ENCODE measurements at places on chromosomes 16 and 17.

- no peak for DNase-seq
Measured at GRCh38 chr17:27381007-27381501, 75.2 kb upstream of the KSR1 start.

GRCh38 chr17:78147315-78147998, 1.3 kb downstream of the C17orf99 start:
- no peak for DNase-seq

DNA sequence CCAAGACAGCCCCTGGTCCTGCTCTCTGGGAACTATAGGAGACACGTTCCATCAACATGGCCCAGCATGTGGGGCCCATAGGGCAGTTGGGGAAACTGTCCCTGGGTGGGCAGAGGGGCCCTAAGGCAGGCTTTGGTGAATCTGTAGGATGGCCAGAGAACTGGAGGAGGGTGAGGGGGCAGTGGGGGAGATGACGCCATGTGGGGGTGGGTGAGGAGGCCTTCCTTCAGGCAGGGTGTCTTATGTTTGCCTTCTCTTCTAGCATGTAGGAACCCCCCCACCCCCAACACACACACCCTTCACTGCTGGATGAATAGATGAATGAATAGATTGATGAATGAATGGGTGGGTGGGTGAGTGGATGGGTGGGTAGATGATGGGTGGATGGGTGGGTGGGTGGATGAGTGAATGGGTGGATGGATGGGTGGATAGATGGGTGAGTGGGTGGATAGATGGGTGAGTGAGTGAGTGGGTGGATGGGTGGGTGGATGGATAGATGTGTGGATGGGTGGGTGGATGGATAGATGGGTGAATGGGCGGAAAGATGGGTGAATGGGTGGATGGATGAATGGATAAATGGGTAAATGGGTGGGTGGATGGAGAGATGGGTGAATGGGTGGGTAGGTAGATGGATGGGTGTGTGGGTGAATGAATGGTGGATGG, 2.5 kb upstream of the CBFA2T3 start:
- DNase-seq = no peak

- no peak for DNase-seq
Measured at GRCh38 chr17:28895794-28896447, 1.6 kb downstream of the FLOT2 start.

- no peak for DNase-seq
Measured at GRCh38 chr17:41937970-41938954, 7.8 kb downstream of the ODAD4 start.

- peak; percentile 18 for DNase-seq
Measured at GRCh38 chr17:8125947-8126490, 2.1 kb upstream of the HES7 start.

GRCh38 chr17:40551879-40552768, 13.1 kb downstream of the CCR7 start:
- DNase-seq = no peak

GRCh38 chr17:4514206-4514605, 15.5 kb downstream of the SPNS2 start:
- no peak for DNase-seq

GRCh38 chr16:10039220-10040096, 142.8 kb downstream of the GRIN2A start:
- no peak for DNase-seq

GRCh38 chr17:76050538-76051467, 21.5 kb downstream of the SRP68 start:
- DNase-seq = no peak

GRCh38 chr16:10228779-10229178, 46.6 kb upstream of the GRIN2A start:
- DNase-seq = no peak

GRCh38 chr17:8160224-8160577, 2.5 kb downstream of the VAMP2 start:
- no peak for DNase-seq

GRCh38 chr16:23406546-23407240, 46.3 kb downstream of the COG7 start:
- DNase-seq = no peak

GRCh38 chr16:51271156-51271701, 120.2 kb upstream of the SALL1 start:
- no peak for DNase-seq

DNA sequence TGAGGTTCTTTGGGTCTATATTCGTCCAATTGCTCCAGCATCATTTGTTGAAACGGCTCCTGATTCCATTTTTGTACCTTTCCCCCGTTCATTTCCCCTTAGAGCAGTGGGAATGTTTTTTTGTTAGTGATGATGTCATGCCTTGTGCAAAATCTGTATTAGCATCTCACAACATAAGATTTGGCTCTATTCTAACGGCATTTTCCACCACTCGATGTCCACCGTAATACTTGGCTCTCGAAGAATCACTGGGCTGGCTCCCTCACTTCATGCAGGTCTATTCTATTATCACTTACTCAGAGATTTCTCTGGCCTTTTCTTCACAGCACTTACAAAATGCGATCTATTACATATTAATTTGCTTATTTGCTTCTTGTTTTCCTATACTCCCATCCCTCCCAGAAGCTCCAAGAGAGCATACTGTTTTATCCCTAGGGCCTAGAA, 571 bp upstream of the NME1 start:
- no peak for DNase-seq

DNA sequence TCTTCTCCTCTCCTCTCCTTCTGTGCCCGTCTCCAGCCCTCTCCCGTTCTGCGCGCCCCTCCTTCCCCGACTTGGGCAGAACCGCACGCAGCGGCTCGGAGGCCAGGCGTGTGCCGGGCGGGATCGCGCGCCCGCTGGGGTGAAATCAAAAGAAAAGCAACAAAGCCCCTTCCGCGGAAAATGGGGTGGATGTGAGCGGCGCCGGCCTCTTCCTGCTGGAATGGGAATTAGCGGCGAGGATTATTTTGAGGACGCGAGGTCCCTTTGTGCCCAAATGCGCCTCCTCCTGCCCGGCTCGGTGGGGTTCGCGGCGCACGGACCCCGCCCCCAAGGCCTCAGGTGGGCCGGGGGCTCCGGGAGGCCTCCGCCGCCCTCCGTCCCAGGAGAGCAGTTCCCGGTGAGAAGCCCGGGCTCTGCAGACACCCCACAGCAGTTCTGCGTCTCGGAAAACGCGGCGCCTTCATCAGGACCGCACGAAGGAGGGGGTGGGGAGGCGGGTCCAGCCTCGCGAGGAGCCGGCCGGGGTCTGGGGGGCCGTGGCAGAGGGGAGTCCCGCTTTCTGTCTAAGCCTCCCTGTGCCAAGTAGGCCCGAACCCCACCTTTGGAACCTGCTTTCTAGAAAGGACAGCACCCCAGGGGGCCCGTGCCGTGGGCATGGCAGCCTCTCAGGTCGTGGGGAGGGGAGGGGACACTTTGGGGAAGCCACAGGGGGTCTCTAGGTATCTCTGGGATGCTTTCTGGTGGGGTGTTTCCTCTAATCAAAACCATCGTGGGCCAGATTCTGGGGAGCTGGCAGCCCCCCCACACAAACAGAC, 91.0 kb upstream of the CBX4 start:
- DNase-seq = no peak

- no peak for DNase-seq
Measured at GRCh38 chr17:64124609-64125008, 5.3 kb downstream of the ERN1 start.

DNA sequence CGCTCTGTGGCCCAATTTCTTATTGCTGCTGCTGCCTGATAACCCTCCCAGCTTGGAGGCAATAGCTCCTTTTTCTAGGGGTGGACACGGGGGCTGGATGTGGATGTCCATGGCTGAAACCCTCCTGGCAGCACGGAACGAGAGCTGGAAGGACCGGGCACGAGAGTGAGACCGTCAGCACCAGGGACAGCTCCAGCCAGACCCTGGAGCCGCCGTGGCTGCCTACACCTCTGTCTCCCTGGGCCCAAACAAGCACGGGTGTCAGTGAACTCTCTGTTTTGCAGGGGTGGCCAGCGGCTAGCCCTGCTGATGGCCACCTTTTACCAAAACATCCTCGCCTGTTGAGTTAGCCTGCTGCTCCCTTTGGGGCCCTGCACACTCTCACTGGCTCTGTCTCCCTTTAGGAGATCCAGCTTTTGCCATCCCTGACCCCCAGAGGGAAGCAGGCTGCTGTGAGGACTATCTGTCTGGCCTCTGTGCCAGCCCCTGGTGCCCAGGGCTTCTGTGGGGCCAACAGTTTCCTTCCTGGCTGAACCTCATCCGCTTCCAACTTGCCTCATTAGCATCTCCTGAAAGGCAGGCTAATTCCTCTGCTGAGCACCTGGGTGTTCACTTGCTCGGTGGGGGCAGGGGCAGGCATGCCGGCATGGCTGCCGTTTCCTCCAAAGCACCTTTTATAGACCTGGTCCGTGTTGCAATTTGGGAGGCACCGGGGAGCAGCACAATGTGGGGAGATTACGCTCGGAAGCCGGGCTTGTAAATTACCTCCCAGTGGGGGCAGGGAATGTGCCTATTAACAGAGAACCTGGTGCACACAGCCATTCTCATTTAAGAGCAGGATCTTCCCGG, 118.1 kb downstream of the ENGASE start:
- no peak for DNase-seq

DNA sequence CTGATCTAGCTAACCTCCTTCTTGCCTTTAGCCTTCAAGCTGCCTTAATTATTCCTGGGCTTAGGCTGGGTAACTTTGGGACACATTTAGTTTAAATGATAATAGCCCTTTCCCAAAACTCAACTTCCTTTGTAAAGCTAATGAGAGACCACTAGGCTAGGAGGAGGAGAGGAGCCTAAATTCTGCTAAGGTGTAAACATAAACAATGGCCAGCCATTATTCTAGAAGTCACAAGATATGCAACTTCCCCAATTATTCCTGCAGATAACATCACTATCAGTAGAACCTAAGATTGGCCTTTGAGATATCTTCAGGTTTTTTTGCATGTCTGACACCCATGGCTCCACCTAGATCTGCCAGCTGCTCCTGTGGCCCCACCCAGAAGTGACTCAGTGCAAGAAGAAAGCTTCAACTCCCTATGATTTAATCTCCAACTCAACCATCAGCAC, 131.2 kb upstream of the FAM20A start:
- no peak for DNase-seq

DNA sequence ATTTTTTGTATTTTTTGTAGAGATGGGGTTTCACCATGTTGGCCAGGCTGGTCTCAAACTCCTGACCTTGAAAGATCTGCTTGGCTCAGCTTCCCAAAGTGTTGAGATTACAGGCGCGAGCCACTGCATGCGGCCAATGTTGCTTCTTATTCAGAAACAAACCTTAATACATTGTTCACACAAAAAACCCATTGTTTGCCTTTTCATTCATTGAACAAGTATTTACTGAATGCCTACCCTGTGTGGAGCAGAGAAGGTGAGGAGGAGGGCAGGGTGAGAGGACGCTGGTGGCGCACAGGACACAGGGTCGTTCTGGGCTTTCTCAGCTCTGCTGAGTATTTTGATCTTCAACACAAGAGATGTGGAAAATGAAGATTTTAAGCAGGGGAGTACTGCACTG, 8.0 kb upstream of the KRT23 start:
- no peak for DNase-seq

DNA sequence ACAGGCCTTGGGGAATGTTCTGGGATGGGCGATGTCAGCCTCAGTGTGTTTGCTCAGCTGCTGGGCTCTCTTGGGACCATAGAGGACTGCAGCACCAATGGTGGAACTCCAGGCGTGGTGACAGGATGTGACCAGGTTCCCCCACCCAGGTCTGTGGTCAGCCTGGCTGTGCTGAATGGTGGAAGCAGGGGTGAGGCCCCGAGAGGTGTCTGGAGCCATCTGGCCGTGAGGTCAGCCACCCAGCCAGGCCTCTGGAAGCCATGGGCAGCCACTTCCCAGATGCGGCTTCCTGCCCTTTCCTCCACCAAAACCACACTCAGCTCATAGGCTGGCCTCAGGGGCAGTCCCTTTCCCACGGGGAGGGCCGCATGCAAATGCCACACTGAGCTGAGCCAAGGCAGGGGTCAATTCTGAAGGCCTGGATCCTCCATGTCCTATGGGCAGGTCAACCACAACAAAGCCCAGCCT, 7.8 kb upstream of the MAPK7 start:
- DNase-seq = no peak

DNA sequence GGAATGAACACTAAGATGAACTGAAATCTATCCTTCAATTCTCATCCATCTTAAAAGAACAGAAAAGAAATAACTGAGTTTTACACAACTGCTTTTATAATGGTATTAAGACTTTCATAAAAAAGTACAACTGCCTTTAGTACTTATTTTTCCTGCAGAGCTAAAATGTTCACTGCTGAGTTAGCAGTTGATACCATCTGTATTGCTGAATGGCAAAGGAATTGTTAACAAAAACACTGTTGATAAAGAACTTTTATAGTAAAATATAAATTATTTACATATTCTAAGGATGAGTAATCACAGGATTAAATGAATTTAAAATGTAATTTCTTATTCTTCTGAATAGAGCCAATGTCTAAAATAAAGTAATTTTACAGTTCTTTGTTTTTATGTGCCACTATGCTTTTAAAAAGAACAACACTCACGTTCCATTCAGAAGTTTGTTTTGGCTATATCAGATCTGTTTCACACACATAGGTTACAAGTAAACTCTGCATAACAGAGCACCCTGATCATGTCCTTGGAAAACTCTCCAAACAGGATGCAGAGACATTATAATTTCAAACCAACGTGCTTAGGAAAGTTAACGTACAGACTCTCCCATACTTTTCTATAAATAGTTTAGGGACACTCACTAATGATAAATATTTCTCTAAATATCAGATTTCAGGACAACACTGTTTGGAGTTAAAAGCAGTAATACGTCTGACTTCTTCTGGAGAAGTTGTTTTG, 151.1 kb downstream of the ITFG1 start:
- DNase-seq = no peak

DNA sequence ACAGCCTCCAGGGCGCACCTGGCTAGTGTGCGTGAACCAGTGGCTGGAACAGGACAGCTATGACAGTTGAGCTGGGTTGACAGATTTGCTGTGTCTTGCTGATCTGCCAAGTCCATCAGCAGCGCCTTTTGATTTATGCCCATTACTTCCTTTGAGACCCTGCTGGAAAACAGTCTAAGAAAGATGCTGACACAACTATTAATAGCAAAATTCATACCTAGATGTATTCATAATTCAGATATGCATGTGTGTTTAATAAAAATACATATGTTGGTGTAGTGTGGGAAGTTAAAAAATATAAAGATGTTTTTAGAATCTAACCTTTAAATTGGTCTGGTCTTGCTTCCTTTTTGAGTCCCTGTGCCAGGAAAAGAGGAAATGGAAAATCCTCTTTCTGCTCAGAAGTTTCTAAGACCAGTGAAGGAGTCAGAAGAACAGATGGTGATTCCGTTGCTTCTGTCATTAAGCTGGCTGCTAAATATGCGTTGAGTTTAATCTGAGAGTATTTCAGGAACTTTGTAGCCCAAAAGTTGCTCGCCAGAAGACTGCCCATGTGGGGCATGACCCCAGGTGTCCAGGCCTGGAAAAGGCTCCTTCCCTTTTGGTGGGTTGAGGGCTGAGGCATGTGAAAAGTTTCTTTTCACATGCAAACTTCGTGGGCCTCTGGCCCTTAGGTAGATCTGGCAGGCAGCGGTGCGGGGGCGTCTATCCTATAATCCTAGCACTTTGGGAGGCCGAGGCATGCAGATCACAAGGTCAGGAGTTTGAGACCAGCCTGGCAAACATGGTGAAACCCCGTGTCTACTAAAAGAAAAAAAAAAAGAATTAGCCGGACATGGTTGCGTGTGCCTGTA, 40.0 kb upstream of the ENDOV start:
- DNase-seq = no peak

Data from NCI-H2081 (cell line).